ENCODE measurements at places on chromosomes 3 and 15.

DNA sequence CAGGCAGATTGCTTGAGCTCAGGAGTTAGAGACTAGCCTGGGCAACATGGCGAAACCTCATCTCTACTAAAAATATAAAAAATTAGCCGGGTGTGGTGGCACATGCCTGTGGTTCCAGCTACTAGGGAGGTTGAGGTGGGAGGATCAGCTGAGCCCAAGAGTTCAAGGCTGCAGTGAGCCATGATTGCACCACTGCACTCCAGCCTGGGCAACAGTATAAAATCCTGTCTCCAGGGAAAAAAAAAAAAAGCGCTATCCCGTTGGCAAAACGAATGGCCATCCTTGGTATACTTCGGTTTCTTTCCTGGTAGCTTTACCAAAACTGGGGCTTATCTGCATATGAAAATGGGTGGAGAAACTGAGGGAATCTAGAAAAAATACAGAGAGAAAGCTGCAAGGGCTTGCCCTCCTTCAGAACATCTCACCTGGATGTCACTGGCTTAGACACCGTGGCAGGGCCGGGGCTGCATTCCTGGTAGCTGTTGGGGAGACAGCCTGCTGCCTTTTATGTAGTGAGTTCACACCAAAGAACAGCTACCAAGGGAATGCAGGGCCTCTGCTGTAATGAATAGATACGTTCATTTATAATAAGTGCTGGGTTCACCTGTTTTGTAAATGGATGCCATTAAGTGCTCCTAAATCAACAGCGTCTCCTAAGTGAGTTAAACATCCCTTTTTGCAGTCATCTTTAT, 96.0 kb downstream of the IQSEC1 start:
- no peak for DNase-seq

- DNase-seq, result no peak
Observed at GRCh38 chr3:183255348-183255730, 2.3 kb downstream of the B3GNT5 start.

- peak; percentile 33 for DNase-seq
Observed at GRCh38 chr3:15557511-15557946, 36.0 kb upstream of the COLQ start.

GRCh38 chr15:80081390-80081789, 21.9 kb downstream of the ZFAND6 start:
- DNase-seq, result no peak

DNA sequence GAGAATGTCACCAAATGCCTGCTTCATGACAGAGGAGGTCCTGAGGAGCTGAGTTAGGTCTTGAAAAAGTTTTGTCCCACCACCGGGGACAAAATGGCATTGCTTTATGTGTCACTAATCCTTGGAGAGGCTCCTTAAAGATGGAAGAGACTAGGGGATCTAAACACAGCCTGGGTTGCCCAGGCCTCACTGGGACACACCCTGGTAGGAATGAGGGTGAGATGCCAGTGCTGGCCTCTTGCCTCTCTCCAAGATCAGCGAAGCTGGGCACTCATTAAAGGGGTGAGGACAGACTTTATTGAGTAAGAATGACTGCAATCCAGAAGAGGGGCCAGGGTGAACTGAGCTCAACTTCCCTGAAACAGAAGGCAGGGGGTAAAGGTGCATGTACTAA, 58.5 kb upstream of the KLF13 start:
- DNase-seq, result no peak

Data from H54 (cell line).